Fibroblast of the aortic adventitia (primary cell): ENCODE measurements at places on chromosomes 6 and 20. TPM values are rescaled to one million over a fixed set of nuclear protein-coding genes. Genes with fewer than 3 reads are reported as not detected.

The TSBP1 gene
- not detected in 2 replicates for total RNA-seq

The MEI4 gene
- total RNA-seq = not detected in 2 replicates

The ARMH2 gene
- not detected in 2 replicates for total RNA-seq

The TAGAP gene
- not detected in 2 replicates for total RNA-seq

The ASF1A gene
- 13.7 and 26.1 TPM in 2 replicates for total RNA-seq

The TRAM2 gene
- total RNA-seq = 82.1 and 128 TPM in 2 replicates

The RIMS1 gene
- total RNA-seq = 0.63 TPM in 1 of 2 replicates, not detected in the other

The BTBD9 gene
- total RNA-seq = 21.4 and 27.6 TPM in 2 replicates

The DEFB124 gene
- not detected in 2 replicates for total RNA-seq
